ENCODE measurements at places on chromosomes 2 and 18.

- no peak for DNase-seq
Measured at GRCh38 chr2:114400890-114401289, 41.6 kb upstream of the DPP10 start.

DNA sequence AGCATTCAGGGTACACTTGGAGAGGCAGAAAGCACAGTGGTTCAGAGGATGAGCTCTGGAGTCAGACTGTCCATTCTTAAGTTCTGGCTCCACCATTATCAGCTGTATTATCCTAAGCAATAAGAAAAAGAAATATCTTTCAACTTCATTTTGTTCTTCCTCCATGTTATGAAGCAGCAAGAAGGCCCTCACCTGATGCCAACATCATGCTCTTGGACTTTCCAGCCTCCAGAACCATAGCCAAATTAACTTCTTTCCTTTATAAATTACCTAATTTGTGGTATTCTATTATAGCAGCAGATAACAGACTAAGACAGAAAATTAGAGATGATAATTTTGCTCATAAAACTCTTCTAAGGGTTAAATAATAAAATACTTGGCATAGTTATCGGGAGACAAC is 137.1 kb downstream of the RBMS1 start:
- DNase-seq = no peak

GRCh38 chr2:218832081-218832480 is 478 bp upstream of the PRKAG3 start:
- no peak for DNase-seq

DNA sequence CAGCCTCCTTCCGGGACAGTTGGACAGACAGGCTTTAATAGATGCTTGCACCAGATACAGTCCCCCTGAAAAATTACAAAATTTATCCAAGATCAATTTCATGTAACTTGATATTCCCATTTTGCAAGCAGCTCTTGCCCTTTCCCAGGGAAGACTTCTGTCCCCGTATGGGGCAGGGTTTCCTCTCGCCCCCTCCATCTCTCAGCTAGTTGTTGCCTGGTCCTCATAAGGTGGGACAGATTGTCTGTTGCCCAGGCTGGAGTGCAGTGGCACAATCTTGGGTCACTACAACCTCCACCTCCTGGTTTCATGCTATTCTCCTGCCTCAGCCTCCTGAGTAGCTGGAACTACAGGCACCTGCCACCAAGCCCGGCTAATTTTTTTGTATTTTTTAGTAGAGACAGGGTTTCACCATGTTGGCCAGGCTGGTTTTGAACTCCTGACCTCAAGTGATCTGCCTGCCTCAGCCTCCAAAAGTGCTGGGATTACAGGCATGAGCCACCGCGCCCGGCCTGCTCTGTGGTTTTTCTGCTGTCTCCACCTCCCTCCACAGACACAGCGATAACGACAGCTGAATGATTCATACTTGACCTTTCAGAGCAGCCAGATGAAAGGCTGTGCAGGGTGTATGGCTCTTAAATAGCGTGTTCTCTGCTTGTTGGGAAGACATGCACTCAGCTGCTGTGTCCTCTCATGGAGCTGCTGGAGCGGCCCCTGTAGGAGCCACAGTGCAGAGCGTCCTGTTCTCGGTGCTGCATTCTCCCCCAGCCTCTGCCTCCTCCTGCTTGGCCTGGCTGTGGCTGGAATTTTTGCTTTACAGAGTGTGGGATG is 61.4 kb downstream of the TTC39C start:
- peak; percentile 30 for DNase-seq

DNA sequence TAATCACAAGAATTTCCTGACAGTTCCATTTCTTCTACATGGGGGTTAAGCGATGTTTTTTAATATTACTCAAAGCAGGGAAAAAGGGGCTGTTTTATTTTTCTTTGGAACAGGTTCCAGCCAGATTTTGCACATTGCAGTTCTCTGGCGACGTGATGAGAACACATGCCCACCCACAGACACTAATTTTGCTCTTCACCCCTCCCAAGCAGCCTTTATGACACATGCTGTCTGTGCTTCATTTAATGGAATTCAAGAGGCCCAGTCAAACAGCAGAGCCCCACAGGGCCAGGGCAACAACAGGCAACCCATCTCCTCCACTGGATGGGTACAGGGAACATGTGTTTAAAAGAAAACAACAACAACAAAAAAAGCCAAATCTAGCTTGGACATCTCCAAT is 70.8 kb downstream of the SPRED2 start:
- DNase-seq = no peak

All from T follicular helper cell (primary cell).